CD8-positive, alpha-beta T cell (primary cell): ENCODE measurements at places on chromosomes 7 and 10.

DNA sequence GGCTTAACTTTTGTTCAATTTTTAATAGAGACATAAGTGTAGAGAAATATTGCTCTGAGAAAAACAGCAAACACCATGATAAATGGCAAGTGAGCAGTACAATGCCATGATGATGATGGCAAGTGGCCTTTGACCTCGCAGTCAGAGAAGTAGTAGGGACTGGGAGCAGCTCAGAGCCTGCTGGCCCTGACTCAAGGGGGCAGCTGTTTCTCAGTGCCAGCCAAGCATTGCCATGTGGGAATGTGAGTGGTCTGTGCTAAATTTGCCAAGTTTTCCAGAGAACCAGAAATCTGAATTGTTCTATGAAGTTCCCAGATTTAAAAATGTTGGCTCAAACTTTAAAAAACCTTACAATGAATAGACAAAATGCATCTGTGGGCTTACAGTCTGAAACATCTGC is 187.9 kb downstream of the BICC1 start:
- no peak for DNase-seq

- no peak for DNase-seq
Measured at GRCh38 chr7:101740981-101741725, 76.3 kb upstream of the CUX1 start.

DNA sequence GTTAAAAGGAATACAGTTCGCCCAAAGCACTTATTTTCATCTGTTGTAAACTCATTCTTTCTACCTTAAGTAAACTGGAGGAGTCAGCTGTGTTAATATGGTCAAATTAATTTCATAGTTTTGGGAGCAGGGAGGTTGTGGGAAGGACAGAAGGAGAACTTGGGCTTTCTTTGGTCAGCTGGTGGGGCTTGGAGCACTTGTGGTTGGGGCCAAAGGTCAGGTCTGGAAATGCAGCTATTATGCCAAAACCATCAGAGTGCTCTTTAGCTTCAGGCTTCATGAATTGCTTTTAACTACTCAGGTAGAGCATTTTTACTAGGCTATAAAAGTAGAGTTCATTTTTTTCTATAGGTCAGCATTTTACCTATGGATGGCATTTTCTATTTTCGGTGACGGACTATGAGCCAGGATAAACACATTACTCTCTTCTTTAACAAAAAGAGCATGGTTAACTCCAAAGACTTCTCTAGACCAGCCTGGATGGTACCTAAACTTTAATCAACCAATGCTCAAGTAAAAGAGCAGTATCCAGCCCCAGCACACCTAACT is 30.0 kb downstream of the STEAP4 start:
- no peak for DNase-seq

GRCh38 chr10:66929375-66929774 is 3.5 kb downstream of the LRRTM3 start:
- DNase-seq, result no peak

- no peak for DNase-seq
Measured at GRCh38 chr7:111958896-111959295, 247.3 kb downstream of the DOCK4 start.

DNA sequence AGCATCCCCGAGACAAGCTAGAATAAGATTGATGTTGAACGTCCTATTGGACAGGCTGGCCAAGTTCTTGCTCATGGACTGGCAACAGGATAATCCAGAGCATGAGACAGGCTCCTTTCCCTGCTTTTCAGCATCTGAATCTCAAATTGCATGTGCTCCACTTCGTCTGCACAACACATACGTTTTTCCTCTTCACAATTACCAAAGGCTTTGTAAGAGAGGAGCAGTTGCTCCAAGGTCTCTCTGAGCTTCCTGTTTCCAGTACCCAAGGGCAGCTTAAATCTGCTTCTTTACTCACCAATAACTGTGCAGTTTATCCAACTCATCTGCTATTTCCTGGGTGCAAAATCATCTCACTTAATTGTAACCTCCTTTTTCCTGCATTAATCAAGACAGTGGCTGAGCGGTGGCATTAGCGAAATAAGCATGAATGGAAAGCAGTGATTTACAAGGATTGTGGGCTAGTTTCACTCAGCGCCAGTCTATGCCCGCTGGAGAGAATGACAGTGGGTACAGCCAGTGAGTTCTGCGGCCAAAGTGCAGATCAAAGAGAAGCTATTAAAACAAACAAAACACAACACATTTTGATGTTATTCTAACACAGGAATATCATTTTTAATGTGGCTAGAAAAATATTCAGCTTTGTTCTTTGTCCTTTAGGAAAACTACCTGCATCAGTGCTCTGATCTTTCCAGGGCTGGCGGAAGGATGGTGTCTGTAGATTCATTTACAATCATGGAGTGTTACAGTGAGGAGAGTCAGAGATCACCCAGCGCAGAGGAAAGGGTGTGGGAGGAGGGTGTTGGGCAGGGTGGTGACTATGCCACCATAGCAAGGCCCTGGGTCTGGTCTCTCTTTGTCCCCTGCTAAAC is 79.8 kb downstream of the CHN2 start:
- no peak for DNase-seq

DNA sequence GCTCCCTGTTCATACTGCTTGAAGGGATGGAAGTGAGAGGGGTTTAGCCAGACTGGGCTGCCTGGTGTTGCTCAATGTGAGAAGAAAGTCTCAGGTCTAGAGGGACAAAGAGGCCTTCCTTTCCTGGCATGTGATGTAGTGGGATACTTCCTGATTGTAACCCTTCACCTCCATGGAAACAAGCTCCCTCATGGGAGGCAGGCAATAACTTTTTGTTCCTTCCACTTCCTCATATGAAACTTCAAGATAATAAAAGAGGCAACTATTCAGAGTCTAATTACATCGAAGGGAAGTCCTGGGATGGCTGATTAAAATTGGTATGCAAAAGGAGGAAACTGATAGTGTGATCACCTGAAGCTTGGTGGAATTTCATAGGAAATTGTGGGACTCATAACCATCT is 84.1 kb upstream of the ETV1 start:
- DNase-seq, result no peak

DNA sequence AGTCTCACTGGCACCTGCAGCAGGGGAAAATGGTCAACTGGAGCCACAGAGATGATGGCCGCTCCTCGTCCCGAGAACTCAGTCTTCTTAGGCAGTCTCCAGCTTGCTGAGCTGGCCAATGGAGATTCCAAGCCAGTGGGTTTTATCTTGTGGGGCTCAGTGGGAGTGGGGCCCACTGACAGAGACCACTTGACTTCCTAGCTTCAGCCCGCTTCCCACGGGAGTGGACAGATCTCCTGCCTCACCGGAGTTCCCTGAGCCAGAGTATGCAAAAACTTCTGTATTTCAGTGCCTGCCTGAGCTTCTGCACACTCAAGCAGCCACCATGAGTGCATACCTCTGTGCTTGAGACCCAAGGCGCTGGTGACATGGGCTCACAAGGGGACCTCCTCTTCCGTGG is 105.8 kb downstream of the ZWINT start:
- no peak for DNase-seq

DNA sequence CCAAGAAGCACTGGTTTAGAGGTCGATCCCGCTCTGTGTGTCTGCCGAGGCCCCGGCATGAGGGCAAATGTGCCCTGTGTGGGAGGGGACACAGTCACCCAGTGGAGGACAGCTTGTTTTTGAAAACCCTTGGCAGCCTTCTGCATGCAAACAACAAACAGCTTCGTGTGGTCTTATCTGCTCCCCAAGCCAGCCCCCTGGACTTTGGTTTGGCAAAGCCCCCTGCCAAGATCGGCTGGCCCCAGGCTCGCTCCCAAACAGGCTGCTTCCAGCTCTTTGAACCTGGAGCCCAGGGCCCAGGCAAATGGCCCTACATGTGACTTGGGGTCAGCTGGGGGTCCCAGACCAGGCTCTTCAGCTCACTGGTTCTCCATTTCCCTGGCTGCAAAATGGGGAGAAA is 2.9 kb downstream of the ELN start:
- DNase-seq, result no peak

DNA sequence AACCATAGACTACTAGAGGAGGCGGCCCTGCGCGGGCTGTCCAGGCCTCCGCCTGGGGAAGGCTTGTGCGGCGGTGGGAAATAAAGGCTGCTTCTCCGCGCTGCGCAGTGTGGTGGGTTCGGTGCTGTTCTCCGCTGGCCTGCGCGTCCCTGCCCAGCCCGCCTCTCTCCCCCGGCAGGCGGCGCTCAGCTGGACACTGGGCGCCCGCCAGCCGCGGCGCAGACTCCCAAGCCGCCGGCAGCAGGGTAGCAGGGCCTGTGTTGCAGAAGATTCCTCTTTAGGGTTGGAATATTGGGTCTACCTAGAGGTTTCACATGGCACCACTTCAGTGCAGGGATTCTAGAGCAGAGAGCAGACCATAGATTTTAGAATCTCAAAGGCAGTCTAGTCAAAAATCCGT is 66.1 kb upstream of the ZPBP start:
- DNase-seq, result no peak

DNA sequence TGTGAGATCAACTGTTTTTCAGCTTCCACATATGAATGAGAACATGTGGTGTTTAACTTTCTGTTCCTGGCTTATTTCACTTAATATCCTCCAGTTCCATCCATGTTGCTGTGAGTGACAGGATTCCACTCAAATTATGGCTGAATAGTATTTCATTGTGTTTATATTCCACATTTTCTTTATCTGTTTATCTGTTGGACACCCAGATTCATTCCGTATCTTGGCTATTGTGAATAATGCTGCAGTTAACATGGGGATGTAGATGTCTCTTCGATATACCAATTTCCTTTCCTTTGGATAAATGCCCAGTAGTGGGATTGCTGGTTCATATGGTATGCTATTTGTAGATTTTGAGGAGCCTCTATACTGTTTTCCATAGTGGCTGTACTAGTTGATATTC is 47.9 kb downstream of the GALNT11 start:
- no peak for DNase-seq

- DNase-seq, result no peak
Measured at GRCh38 chr7:77757589-77757988, 40.6 kb downstream of the TMEM60 start.

- DNase-seq, result peak; percentile 69
Measured at GRCh38 chr7:41940760-41941343, 238.0 kb upstream of the INHBA start.

- DNase-seq, result no peak
Measured at GRCh38 chr7:105269397-105269796, 119.3 kb downstream of the SRPK2 start.

DNA sequence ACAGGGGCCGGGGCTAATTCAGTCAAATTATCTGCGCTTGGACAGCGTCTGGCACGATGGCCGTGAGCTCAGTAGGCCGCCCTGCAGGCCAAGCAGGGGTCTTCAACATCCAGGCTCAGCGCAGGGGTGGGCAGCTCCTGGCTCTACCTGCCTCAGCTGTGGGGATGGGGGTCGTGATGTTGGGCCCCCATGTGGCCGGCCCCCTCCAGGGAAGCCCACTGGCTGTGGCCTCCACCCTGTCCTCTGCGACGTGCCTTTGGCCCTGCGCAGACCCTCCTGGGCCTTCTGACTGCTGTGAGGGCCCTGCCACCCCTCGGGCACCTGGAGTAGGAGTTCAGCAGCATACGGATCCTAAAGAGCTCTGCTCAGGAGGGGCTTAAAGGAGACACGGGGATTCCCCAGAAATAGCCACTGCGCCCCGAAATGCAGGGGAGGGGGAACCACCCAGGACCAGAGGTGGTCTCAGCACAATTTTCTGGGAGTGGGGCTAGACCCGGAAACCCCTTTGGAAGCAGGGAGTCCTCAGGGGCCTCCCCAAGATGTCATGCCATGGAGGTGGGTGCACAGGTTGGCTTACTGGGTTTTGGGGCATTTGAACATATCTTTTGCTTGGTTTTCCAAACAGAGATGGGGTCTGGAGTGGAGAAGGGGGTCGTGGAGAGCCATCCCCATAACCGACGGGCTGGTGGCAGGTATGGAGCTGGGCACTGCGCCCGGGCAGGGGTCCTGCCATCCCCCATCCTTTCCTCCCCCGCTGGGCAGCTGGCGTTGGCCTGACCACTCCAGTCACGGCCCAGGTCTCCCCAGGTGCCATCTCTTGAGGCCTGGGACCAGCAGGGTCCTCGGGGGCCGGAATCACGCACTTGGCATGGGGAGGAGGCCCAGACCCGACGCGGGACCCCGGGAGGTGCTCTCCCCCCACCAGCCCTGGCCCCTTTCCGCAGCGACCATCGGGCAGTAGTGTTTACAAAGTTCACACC is 4.0 kb upstream of the ADAP1 start:
- no peak for DNase-seq

DNA sequence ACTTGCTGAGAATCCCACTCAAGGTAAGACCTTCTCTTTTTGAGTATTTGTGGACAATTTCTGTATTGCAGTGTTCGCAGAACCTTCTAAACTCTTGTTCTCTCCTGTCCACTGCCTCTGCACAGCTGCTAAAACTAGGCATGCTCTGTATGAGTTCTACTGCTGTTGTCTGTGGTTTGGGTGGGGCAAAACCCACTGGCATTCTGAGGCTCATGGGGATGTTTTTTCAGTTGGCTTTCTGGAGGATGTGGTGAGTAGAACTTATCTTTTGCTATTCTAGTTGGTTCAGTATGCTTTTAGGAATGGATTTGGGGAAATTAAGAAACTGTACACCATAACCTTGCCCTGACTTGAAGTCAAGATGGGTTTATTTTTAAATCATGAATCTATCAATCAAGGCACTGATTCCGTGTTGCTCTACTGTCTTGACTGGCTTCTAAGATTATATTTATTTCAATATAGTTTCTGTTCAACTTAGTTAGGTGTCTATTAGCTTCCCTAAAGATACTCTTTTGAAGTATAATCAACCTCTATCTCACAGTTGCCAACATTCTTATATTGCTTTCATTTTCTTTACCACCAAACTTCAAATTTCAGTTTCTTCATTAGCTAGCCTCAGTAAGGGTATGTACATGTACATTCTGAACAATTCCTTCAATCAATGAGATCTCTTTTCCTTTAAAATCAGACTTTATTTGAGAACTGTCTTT is 25.0 kb upstream of the C1GALT1 start:
- peak; percentile 56 for DNase-seq

DNA sequence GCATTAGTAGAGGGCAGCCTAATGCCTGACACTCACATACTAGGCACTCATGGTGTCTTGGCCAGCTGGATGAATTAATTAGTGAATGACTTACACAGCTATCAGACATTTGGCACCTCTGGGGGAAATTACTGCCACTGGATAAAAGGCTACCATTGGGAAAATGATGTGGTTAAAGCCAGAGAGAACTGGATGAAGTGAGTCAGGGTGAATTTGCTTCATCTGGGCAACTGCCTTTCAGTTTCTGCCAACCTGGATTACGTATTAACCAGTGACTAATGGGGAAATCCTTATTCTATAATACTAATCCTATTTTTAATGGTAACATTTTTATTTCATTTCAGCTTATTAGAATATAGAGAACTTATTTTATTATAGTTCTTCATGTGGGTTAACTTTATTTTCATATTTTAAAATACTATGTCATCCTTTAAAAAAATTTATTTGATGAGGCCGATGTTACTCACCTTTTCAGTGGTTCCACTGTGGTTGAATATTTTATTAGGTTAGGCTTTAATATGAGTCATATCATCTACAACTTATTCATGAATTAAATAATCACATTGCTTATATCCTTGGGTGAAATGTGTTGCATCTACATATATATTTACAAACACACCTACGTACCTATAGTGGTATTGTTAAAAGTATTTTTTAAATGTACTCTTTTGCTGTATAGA is 85.6 kb upstream of the CAPZA2 start:
- DNase-seq, result no peak

- DNase-seq, result no peak
Measured at GRCh38 chr7:129188892-129189660, 643 bp downstream of the SMO start.
